ENCODE measurements at places on chromosomes 12 and 14.
A peak's percentile ranks its signal among the peaks of the same experiment; 100 is the strongest.

DNA sequence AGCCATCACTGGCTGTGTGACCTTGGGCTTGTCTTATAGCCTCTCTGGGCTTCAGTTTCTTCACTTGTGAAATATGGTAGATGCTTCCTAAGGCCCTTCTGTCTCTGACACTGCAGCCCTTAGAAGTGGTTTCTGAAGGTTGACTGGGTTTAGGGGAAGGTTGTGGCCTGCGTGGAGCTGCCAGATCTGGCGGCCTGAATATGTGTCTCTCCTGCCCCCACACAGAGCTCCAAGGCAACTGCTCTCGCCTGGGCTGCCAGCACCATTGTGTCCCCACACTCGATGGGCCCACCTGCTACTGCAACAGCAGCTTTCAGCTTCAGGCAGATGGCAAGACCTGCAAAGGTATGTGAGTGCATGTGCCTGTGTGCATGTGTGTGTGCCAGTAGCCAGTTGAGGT is 4.0 kb downstream of the LRP1-AS start:
- no peak for DNase-seq

GRCh38 chr12:67103521-67103920 is 165.6 kb upstream of the CAND1 start:
- DNase-seq: no peak

- DNase-seq: peak; percentile 83
Observed at GRCh38 chr12:6766651-6767349, 637 bp downstream of the PTMS start.

GRCh38 chr12:25521625-25522256 is 31.3 kb downstream of the LMNTD1 start:
- DNase-seq: no peak

DNA sequence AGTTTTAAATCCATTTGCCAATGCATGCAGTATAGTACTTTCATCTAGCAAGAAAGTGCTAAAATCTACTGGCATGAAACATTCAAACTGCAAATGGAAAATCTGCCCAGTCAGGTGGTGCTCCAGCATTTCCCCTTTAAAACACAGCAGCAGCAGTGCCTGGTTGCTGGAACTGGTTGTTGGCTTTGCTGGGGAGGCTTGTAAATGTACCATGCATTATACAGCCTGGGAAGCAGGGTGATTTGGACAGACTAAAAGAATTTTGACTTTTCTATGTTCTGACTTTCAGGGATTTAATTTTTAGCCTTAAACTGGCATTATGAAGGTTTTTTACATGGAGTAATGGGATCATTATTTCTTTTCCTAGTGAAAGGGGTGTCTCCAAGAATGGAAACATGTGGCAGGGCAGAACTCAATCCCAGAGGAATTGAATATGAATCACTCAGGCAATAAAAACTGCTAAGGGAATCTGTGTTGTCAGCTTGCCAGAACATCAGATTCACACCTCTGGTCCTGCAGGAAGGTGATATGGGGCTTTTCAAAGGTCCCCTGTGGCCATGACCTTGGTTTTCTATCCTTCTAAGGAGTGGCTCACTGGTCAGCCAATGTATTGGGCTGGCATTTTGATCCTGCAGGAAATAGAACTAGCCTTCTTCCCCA is 9.0 kb upstream of the PAX9 start:
- DNase-seq: no peak

DNA sequence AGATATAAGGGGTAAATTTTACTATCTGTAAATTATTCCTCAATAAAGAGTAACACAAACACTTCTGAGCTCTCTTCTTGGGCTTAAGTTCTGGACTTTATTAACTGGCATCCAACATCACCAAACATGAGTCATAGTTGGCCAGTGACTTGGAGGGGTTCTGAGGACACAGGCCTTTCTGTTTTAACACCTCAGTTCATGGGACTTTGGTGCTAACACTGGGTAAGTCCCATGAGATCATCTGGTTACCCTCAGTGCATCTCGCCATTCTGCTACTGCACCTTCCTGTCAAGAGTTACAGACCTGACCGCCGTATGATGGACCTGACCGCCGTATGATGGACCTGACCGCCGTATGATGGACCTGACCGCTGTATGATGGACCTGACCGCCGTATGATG is 9.9 kb downstream of the SLC15A4 start:
- DNase-seq: no peak

GRCh38 chr12:15584366-15585041 is 204.7 kb downstream of the EPS8 start:
- DNase-seq: no peak

GRCh38 chr12:102372087-102372486 is 108.3 kb downstream of the IGF1 start:
- no peak for DNase-seq

DNA sequence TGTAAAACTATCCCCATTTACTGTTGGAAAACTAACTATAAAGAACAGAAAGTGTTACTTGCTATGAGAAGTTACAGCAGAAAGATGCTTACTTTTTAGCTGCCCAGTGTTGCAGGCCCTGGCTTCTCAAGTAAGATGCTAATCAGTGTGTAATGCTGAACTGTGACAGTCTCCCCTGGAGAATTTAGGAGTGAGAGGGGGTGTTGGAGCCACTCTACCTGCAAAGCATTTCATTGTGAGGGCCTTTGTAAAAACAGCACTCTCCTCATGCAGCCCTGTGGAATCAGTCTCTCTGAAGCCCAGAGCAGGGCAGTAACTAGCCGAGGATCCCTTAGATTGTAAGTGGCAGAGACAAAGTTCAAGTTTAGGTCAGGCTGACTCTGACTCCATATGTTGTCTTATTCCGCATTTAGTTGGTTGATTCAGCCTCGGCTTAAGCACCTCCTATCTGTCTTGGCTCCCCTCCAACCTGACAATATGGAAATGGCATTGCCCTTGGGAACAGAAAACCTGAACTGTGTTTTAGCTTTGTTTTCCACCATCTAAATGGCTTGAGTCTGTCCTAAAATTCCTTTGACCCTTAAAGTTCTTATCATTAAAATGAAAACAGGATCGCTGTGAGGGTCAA is 141.3 kb downstream of the PRKCH start:
- DNase-seq: no peak

DNA sequence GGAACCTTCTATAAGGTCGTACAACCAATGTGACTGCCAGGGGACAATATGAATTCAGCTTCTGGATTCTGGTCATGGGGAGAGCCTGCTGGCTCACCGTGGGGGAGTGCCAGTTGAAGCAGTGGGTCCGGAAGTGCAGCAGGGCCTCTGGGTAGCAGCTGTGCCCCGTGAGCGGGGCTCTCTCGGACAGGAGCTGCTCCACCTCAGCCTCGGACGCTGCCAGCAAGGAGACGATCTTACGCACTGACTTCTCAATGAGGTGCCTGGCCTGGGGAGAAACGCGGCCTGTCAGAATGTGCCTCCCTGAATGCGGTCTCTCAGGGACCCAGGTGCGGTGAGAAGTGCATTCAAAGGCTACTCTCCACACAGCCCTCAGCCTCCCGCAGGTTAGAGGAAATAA is 42.0 kb downstream of the LGMN start:
- DNase-seq: no peak

- DNase-seq: no peak
Observed at GRCh38 chr14:31936115-31936514, 141.0 kb upstream of the ARHGAP5 start.

DNA sequence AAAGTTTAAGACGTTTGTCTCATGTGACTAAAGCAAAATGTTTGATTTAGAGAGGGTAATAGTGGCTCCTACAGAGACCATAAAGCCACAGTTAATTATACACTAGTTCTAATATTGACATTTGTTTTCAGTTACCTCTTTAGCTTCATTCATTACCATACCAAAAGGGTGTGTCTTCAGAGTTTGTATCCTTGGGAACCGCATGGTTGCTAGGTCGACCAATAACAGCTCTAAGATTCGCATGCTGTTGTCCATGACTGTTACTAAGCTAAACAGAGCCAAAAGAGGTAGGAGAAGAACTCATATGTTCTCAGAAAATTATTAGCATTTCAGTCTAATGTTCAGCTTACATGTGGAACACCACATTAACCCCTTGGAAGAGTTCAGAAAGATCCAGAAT is 36.2 kb upstream of the ETNK1 start:
- no peak for DNase-seq

DNA sequence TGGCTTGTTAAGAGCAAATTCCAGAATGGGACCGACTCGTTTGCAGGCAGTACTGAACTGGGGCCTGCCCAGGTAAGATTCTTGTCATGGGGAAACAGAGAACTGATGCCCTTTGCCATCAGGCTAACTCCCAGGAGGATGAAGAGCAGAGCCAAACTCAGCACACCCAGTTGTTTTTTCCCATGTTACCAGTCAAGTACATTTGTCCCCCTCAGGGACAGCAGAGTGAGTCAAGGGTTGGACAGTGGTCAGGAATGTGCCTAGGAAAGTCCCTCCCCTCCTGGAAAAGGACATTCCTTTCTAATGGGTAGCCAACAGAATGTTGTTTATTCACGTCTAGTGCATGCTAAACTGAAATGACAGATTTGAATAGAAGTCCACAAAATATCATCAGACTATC is 1.6 kb downstream of the ART4 start:
- DNase-seq: peak; percentile 71

- no peak for DNase-seq
Observed at GRCh38 chr14:68791078-68791901, 1.6 kb downstream of the ZFP36L1 start.

DNA sequence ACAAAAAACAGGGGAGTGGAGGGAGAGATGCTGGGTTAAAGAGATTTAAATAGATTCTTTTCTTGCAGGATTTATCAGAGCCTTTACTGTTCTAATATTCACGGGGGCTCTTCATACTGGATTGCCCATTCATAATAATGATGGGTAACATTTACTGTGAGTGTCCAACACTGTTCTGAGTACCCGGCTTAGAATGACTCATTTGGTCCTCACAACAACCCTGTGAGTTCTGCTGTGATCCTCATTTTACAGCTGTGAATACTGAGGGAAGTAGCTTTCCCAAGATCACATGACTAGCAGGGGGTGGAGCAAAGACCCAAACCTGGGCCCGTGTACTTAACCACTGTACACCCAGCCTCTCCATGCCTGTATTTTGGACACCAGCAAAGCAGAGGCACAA is 113.4 kb downstream of the NT5DC3 start:
- no peak for DNase-seq

DNA sequence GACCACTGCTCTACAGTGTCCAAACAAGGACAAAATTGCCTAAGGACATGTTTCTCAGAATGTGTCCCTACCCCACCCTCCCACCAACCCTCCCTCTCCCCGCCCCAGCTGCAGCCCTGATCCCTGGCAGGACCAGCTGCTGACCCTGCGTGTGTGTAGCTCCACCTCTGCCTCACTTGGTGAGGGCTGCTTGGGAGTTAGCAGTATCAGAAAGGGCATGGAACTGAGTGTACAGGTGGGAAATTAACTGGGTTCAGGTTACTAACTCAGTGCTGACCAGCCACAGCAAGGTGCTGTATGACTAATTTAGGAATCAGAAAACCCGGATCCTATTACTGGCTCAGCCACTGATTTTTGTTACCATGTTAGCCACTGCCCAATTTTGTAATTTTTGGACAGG is 11.3 kb upstream of the PLEKHD1 start:
- DNase-seq: no peak

- no peak for DNase-seq
Observed at GRCh38 chr12:100138048-100138802, 4.4 kb downstream of the BLTP3B start.

- no peak for DNase-seq
Observed at GRCh38 chr12:20439626-20440025, 71.3 kb downstream of the PDE3A start.

- DNase-seq: no peak
Observed at GRCh38 chr12:93016752-93017350, 87.8 kb upstream of the EEA1 start.

DNA sequence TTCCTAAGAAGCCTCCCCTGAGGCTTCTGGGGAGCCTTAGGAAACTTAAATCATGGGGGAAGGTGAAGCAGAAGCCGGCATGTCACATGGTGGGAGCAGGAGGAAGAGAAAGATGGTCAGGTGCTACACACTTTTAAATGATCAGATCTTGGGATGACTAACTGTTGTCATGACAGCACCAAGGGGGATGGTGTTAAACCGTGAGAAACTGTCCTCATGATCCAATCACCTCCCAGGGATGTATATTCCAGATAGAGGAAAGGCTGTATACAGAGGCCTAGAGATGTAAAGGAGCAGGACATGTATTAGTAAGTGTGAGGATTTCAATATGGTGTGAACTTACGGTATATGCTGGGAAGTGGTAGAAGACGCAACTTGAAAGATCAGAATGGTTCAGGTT is 121.1 kb downstream of the CAND1 start:
- no peak for DNase-seq

- DNase-seq: no peak
Observed at GRCh38 chr12:6273205-6273540, 37.3 kb upstream of the PLEKHG6 start.

DNA sequence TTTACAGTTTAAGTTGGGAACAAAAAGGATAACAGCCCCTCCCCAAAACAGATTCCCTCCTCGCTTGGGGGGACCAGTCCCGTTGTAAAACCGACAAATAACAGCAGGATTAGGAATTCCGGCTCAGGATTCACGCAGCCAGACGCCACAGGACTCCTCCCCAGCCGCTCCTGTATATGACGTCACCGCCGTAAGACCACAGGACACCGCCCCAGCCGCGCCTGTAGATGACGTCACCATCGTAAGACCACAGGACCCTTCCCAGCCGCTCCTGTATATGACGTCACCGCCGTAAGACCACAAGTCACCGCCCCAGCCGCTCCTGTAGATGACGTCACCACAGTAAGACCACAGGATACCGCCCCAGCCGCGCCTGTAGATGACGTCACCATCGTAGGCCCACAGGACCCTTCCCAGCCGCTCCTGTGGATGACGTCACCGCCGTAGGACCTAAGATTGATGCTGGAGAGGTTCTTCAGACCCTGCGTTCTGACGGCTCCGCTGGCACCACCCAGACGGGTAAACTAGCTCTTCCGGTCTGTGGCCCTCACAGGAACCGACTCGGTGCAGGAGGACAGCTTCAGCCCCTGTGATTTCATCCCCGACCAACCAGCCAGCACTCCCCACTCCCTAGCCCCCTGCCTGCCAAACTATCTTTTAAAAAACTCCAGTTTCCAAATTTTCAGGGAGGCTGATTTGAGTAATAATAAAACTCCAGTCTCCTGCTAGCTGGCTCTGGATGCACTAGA is 43.9 kb upstream of the FBRSL1 start:
- DNase-seq: no peak

GRCh38 chr14:102086972-102087761 is at the start of gene HSP90AA1:
Gene HSP90AA1, minus strand, starts transcription at chr14:102087044. Its CDS starts 666 bp downstream, at chr14:102086378.
- DNase-seq: peak; percentile 95

Measured in heart right ventricle (tissue), 16 donors.